AG08395 (cell line): ENCODE measurements at places on chromosomes 5 and 9.
A peak's percentile ranks its signal among the peaks of the same experiment; 100 is the strongest.

DNA sequence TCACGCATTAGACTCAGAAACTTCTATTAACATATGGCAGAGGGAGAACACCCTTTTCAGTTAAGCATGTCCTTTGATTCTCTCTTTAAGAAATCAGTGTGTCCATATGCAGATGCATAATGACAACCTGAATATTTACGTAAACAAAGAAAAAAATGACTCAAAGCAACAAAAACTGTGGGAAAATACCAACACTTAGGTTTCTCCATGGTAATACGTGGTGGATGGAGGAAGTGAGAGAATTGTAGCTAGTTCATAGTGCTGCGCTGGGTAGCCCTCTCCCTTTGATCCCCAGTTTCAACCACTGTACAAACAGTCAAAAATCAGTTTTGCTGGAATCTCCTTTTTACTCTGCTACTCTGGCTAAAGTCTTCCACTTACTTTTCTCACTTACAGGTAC, 2.0 kb upstream of the MAP3K1 start:
- no peak for DNase-seq

DNA sequence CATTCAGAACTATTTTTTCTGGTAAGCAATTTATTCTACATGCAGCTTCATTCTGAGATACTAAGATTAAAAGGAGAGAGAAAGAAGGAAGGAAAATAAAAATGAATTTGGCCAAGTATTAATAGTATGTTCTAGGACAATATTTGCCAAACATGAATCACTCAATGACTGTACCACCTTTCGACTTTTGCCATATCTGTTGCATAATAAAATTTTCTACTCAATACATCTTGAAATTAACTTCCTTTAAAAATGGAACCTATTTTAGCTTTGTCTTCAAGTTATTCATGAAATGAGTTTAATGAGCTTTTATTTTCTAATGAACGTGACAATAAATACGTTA, 111.8 kb downstream of the MARCHF3 start:
- no peak for DNase-seq

DNA sequence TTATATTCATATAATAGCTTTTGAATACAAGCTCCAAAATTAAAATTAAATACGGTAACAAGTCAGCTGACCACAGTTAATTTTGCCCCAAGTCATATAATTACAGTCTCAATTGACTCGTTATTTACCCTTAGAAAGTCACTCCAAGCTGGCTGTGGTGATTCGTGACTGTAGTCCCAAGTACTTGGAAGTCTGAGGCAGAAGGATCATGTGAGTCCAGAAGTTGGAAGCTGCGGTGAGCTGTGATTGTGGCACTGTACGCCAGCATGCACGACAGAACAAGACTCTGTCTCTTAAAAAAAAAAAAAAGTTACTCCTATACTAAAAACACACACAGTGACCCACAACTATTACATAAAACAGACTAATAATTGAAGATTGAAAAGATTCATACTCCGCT, 31.6 kb upstream of the DTWD2 start:
- DNase-seq = no peak

GRCh38 chr5:44183753-44184152, 205.5 kb downstream of the FGF10 start:
- DNase-seq = no peak

DNA sequence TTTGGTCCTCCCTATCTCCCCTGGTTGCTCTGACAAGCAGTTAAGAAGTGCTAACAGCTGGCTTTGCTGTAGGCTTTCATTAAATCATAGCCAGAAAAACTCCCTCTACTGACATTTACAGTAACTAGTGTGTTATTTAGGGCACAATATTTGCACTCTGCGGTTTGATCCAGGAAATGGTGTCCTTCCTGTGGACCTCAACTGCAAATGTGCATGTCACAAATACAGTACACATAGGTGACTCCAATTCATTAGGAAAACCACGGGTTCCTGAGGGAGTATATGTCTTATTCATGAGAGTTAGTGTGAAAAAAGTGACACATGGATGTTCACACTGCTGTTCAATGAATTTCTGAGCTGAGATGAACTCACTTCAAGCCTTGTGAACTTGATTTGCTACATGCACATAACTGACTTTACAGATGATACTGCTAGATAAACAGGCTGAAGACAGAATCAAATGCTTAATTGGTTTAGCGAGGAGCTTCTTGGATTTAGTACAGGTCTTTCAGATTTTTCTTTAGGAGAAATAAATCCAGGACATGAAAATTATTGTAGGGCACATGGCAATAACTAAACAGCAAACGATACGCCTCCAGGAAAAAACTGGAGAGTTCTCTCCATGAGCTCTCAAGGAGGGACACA, 281.5 kb downstream of the EFNA5 start:
- peak; percentile 26 for DNase-seq

DNA sequence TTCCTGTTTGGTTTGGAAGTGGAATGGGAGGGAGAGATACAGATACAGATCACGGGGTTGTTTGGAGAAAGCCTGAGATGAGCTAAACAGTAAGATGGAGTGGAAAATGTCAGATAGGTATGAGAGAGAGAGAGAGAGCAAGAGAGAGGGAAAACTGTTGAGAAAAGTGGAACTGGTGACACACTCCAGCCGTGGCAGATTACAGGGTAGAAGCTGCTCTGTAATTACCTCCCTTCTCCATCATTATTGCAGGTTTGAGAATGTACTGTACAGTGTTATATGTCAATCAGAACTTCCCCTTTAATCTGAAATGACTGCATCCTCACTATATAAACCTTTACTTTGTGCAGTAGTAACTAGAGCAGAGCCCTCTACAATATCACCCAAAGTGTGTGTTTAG, 74.5 kb upstream of the WWC1 start:
- DNase-seq = no peak

DNA sequence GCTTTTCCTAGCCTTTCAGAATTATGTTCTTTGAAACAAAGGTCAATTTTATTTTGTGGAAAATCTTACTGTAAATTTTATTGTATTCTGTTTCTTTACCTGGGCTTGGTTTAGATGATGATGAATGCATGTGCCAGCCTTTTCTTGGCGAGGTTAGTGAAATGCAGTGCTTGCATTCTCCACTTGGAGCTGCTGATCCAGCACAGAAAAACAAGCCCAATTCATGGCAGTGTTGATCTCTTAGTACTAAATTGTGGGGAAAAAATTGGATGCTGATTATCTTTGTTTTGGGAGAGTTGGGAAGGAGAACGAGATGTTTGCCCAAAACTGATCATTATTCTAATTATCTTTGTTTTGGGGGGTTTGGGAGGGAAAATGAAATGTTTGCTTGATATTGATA, 3.7 kb downstream of the HABP4 start:
- DNase-seq = peak; percentile 60

- DNase-seq = peak; percentile 41
Measured at GRCh38 chr9:95055851-95056551, 261.5 kb downstream of the FANCC start.

- DNase-seq = no peak
Measured at GRCh38 chr5:32848681-32849080, 137.6 kb downstream of the NPR3 start.

DNA sequence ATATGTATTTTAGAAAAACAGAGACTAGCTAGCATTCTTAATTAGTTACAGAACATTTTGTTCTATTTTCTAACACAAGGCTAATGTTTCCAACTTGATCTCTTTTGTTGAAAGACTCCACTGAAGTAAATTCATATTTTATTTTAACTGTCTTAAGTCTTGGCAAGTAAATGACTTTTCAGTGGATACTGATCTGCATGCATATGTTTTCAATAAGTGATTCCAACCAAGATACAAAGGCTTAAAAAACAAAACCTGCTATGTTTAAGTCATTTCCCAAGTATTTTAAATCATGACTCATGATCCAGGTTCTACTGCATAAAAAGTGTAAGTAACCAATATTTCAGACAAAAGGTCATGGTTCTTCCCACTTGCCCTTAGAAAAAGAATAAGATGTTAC, 5.7 kb downstream of the CDO1 start:
- DNase-seq = no peak

DNA sequence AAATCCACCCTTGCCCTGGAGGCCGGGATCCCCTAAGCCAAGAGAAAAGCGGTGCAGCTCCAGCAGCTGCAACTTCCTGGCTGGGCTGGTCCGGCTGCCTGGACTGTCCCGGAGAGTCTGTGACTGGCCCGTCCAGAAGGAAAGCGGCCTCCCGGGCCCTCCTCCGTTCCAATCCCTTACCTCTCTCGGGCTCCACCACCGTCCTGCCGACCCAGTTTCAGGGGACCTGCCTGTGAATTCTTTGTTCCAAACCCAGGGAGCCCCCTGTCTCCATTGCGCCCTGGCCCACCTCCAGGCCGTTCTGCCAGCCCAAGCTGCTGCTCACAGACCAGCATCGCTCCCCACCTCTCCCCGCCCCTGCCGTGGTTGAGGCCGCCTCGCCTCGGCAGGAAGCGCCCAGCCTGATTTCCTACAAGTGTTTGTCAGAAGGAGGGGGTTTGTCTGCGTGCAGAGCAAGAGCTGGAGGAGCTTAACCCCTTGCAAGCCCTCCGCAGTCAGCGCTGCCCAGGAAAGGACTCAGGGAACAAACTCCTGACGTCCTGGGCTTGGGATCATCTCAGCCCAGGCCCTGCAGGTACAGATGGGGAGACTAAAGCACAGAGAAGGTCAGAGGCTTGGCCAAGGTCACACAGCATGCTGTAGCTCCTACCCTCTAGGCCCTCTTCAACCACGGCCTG, at the start of gene AKNA:
AKNA (minus strand) TSS at position 303 of the 677 bp plus-strand sequence. CDS start 6,649 bp downstream, outside the sequence.
- peak; percentile 62 for DNase-seq

DNA sequence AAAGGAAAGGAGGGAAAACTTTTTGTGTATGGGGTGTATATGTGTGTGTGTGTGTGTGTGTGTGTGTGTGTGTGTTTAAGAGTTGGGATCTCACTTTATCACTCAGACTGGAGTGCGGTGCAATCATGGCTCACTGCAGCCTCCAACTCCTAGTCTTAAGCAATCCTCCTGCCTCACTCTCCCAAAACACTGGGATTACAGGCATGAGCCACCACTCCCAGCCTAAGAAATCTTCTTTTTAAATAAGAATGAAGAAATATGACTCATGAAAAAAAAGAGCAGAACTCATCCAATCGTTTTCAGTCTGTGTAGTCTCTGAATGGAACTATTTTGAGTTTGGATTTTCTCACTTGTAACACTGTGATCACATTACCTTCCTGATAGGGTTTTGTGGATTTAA, 601.5 kb downstream of the ACTL7B start:
- no peak for DNase-seq

DNA sequence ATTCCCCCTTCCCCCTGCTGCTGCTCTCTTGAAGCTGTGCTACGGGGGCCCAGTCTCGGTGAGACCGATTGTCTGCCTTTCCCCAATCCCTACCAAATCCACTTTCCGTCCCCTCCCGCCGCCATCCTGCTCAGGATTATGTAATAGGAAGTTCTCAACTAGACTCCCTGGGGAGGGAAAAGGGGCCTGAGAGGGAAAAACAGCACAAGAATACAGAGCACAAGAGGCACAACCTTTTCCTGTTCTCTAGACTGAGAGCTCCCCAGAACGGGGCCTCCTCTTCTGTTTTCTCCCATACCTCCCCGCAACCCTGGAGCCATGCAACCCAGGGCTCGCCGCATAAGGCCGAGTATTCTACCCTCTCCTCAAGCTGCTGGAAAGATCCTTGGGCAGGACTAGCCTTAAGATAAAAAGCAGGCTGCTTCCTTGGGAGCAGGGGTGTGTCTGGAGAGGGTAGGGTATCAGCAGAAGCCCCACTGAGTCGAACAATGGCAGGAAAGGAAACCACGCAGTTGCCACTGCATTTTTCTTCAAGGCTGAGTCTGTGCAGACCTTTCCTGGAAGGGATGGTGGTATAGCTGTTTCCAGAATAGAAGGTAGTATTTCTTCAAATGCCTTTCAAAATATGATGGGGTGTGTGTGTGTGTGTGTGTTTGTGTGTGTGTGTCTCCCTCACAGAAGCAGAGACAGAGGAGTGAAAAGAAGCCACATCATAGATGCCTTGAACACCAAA, 12.9 kb downstream of the MYORG start:
- no peak for DNase-seq

- no peak for DNase-seq
Measured at GRCh38 chr9:98432960-98433359, 177.5 kb upstream of the TBC1D2 start.

GRCh38 chr5:84437673-84438315, 53.1 kb upstream of the EDIL3 start:
- peak; percentile 44 for DNase-seq

GRCh38 chr9:134648701-134649530, 7.3 kb downstream of the COL5A1 start:
- peak; percentile 77 for DNase-seq

- no peak for DNase-seq
Measured at GRCh38 chr5:138078006-138078643, 5.7 kb upstream of the WNT8A start.

DNA sequence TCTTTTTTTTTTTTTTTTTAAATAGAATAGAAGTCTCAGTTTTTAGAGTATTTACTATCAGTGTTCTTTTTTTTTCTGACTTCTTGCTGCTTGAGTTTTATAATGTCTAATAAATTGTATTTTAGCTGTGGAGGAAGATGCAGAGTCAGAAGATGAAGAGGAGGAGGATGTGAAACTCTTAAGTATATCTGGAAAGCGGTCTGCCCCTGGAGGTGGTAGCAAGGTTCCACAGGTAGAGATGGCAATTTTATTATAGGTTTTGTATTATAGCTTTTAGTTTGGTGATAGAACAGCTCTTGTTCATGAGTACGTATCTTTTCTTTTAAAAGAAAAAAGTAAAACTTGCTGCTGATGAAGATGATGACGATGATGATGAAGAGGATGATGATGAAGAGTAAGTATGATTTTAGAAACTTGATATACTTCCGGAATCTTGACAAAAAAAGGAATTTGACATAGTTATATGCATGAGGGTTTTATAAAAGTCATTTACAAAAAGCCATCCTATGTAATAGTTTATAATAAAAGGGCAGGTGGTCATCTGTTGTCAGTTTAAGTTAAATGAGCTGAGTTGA, 5.0 kb downstream of the NPM1 start:
- no peak for DNase-seq

GRCh38 chr9:15248621-15249020, 58.4 kb downstream of the TTC39B start:
- DNase-seq = no peak

GRCh38 chr5:77396017-77396416, 96.1 kb downstream of the WDR41 start:
- DNase-seq = no peak

- peak; percentile 35 for DNase-seq
Measured at GRCh38 chr9:130448035-130448624, 3.4 kb downstream of the ASS1 start.

DNA sequence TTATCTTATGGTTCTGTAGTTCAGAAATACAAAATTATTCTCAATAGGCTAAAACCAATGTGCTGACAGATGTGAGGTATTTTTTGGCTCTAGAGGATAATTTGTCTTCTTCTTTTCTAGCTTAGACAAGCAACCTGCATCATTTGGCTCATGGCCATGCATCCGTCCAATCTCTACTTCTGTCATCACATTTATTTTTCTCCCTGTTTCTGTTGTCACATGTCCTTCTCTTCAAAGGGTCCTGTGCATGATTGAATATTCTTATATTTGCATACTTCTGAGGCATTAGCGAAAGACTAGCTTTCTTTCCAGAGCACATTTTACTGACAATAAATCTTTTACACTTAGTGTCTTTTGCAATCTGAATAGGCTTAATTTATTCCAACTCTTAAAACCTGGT, 564.7 kb downstream of the CDH10 start:
- no peak for DNase-seq

GRCh38 chr9:34611251-34611810, 566 bp downstream of the RPP25L start:
- DNase-seq = no peak

- DNase-seq = no peak
Measured at GRCh38 chr5:171624396-171624795, 161.2 kb upstream of the SMIM23 start.

- DNase-seq = peak; percentile 40
Measured at GRCh38 chr5:98940581-98940980, 11.8 kb upstream of the CHD1 start.

- DNase-seq = no peak
Measured at GRCh38 chr5:6700074-6700684, 13.1 kb upstream of the TENT4A start.
